Fibroblast of lung (primary cell): ENCODE measurements at places on chromosomes 16 and 17. TPM values are rescaled to one million over a fixed set of nuclear protein-coding genes. Genes with fewer than 3 reads are reported as not detected.

- no peak for DNase-seq
Observed at GRCh38 chr16:72286936-72287620, 115.1 kb upstream of the PMFBP1 start.

Gene KRTAP9-4
- total RNA-seq = not detected in 2 replicates

Gene TVP23A
- under 0.01 and 0.26 TPM in 2 replicates for total RNA-seq

DNA sequence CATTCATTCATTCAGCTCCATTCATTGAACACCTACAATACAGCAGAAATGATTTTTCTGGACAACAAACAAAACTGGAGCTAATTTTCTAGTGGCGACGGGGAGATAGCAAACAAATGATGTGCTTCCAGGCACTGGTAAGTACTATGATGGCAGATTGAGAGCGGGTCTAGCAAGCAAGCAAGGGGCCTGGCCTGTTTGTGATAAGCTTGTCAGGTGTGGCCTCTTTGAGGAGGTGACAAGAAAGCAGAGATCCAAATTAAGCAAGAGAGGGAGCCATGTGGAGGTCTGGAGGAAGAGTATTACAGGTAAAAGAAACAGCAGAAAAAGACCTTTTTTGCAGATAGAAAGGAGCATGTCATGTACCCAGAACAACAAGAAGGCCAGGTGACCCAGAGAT lies 216.1 kb upstream of the CPHXL start:
- no peak for DNase-seq

- no peak for DNase-seq
Observed at GRCh38 chr17:41692722-41693521, 4.2 kb downstream of the EIF1 start.
